ENCODE measurements at places on chromosomes 1 and 21.

- DNase-seq: peak; percentile 51
These were observed 272.5 kb downstream of the RRAGC start for GRCh38 chr1:38586993-38587646.

DNA sequence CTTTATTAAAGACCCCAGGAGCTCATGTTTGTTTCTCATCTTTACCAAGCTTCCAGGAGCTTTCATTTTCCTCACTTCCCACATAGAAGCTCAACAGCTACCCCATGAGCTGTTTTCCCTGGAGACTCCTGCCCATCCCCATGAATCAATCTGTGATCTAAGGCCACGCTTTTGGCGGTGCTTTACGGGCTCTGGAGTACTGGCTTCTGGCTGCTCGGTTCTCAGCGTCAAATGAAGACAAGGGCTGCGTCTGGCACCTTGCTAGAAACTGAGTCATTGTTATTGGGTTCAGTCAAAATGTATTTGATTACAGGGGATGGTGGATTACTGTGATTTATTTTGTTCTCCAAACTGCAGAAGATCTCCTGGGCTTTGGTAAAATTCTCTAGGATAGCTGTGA is 39.9 kb downstream of the ACP6 start:
- DNase-seq: no peak

- DNase-seq: peak; percentile 24
These were observed 74.2 kb upstream of the COX20 start for GRCh38 chr1:244761279-244761678.

- no peak for DNase-seq
These were observed 526 bp downstream of the TPR start for GRCh38 chr1:186374303-186375151.

DNA sequence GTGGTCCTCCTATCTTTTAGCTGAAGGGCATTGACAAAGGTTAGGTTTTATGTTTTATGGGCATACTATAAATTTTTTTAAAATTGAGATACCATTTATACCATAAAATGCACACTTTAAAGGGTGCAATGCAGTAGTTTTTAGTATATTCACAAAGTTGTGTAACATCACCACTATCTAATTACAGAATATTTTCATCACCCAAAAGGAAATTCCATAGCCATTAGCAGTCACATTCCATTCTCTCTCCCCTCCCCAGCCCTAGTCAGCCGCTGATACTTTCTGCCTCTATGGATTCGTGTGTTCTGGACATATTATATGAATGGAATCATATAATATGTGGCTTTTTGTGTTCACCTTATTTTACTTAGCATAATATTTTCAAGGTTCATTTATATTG is 135.8 kb upstream of the B3GALT2 start:
- DNase-seq: no peak

- DNase-seq: no peak
These were observed 31.0 kb upstream of the PPP1R15B start for GRCh38 chr1:204442376-204443259.

DNA sequence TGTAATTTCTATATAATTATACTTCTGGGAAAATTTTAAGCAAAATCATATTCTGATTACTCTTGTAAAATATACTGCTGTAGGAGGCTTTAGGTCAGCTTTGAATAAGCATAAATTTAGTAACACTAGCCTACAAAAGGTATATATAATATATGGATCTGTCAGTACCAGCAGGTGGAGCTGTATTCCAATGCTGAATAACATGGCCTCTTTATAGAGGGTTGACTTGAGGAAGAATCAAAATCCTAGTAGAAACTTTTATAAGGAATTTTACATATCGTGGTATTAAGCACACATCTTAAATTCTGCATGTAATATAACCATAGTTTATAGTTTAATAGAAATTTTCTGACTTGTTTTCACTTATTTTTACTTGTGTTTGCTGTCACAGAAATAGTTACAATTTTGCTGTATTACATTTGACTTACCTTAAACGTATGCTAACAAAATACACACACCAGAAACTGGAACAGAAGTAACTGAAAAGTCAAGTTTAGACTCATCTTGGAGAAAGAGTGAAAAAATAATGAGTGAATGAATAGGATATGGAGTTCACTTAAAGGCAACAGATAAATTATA is 79.3 kb downstream of the HMCN1 start:
- DNase-seq: no peak

DNA sequence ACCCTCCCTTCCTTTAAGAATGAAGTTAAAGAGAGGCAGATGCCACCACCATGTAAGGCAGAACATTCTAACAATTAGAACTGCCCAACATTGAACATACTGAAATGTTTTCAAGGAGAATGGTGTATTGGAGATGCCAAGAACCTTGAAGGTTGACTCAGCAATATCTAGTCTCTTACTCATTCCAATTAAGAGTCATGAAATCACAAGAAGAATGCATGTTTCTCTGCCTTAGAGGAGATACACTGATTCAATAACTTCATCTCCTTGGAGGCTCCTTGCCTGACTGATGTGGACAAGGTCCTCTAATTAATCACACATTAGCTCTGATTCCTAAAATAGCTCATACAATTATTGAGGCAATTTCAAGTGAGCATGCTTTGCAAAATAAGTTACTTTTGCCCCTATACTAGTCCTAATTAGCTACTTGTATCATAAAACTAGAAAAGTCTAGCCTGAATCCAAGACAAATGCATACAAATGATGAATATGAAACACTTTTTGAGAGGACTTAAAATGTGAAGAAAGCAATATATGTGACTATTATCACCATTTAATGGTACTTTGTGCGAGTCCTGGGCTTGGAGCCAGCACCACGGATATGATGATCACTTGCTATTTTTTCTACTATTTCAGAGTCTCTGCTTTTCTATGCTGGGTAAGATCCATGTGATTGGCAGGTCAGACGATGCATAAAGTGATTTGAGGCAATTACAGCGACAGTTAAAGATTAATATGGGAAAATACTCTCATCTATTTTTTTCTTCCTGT is 114.5 kb downstream of the DSCAM start:
- DNase-seq: no peak

DNA sequence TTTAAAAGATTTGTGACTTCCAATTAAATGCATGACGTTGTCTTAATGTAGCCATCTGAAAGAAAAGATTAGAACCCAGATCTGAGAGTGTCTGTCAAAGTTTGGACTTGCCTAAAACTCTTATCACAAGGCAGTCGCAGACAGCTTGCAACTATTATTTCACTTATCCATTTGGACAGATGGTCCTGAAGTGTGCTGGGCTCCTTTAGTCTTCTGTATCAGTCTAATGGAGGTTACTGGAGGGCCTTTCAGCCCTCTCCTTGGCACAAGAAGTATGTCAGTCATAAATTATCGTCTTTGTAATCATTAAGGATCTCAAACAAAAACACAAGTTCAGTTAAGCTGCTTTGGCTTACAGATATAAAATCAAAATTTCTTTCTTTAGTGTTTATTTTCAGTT is 15.5 kb downstream of the PROX1 start:
- DNase-seq: no peak

- DNase-seq: no peak
These were observed 111.1 kb upstream of the COL6A1 start for GRCh38 chr21:45870421-45870820.

GRCh38 chr1:181551249-181551648 is 67.9 kb downstream of the CACNA1E start:
- DNase-seq: peak; percentile 85

DNA sequence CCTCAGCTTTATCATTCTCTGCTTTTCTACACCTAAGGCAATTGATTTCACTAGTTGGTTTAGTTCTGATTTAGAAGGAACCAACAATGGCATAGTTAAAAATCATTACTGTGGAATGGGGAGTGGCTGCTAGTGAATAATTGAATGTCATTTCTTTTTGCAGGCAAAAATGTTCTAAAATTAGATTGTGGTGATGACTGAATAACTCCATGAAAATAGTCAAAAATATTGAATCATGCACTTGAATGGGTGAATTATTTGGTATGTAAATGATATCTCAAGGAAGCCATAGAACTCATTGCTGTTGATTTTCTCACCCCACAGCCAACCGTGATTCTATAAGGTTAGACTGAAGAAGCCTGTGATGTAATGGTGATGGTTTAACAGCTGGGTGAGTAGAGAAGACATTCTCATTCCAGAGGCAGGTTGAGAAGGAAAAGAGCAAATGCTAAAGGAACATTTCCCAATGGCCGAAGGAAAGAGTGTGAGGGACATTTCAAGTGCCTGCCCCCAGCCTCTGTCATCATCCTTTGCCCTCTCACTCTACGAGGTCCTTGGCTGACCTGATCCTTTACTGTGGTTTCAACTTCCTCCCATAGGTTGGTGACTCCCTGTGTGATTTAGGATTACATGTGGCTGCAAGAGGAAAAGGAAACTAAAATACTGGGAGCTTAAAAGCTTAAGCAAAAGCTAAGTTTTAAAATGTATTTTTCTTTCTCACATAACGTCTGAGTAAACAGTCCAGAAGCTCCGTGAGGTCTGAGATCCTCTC is 12.5 kb downstream of the OVAAL start:
- no peak for DNase-seq

- no peak for DNase-seq
These were observed 17.2 kb upstream of the FOXO6 start for GRCh38 chr1:41343790-41344699.

DNA sequence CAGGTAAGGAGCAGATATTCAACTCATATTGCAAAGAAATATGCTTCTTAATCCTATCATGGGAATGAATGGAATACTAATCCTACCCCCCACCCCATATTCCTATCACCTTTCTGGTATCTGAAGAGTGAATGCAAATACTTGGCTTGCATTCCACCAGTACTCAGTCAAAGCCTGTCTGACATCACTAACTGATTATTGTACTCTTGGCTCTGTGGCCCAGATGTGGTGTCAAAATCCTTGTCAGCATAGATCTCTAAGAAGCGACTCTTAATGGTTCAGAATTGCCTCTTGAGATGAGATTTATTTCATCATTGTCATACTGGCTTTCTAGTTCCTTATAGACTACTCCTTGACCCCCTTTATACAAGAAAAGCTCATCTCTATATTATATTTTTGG is 604.6 kb downstream of the ADGRL2 start:
- DNase-seq: no peak

GRCh38 chr21:42975886-42976608 is 1.7 kb downstream of the PKNOX1 start:
- no peak for DNase-seq

- DNase-seq: no peak
These were observed 5.7 kb upstream of the GNL2 start for GRCh38 chr1:37601441-37601840.

DNA sequence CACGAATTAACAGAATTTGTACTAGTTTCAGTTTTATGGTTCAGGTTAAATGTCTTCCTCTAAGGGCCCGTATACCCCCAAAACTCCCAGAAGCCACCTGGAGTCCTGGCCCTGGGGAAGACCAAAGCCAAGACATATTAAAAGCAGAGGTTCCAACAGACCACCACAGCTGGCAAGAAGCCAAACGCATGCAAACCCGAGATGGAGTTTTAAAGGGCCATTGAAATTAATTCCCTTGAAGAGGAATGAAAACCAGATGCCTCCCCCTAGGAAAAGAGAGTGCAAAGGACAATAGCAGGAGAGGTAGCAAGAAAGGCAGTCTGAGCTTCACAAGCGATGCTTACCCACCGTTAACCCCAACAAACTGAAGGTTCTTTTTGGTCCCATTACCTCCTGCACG is 48.1 kb downstream of the KANK4 start:
- no peak for DNase-seq

DNA sequence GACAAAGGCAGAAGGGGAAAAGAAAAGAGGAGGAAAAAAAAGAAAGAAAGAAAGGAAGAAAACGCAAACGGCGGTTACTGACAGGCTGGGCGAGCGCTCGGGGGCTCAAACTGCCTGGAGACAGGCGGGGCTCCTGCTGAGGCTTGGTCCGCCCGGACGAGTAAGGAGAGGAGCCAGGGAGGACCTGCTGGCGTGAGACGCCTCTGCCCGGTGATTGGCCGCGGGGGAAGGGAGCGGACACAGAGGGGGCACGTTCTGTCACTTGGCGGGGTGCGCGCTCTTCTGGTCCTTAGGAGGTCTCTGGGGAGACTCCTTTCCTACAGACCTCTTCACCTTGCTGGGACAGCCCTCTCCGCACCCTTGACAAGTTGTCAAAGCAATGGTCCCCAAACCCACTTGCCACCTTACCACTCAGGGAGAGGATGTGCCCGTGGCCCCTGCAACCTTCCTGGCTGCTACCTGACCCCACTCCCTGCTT is 791 bp upstream of the PIK3R3 start:
- DNase-seq: no peak

DNA sequence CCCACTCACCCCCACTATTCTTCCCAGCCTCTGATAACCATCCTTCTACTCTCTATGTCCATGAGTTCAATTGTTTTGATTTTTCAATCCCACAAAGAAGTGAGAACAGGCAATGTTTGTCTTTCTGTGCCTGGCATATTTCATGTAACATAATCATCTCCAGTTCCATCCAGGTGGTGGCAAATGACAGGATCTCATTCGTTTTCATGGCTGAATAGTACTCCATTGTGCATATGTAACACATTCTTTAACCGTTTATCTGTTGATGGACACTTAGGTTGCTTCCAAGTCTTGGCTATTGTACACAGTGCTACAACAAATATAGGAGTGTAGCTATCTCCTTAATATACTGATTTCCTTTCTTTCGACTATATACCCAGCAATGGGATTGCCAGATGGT is 169.3 kb upstream of the NFIA start:
- no peak for DNase-seq

GRCh38 chr1:31621847-31622730 is 4.6 kb downstream of the HCRTR1 start:
- DNase-seq: no peak

DNA sequence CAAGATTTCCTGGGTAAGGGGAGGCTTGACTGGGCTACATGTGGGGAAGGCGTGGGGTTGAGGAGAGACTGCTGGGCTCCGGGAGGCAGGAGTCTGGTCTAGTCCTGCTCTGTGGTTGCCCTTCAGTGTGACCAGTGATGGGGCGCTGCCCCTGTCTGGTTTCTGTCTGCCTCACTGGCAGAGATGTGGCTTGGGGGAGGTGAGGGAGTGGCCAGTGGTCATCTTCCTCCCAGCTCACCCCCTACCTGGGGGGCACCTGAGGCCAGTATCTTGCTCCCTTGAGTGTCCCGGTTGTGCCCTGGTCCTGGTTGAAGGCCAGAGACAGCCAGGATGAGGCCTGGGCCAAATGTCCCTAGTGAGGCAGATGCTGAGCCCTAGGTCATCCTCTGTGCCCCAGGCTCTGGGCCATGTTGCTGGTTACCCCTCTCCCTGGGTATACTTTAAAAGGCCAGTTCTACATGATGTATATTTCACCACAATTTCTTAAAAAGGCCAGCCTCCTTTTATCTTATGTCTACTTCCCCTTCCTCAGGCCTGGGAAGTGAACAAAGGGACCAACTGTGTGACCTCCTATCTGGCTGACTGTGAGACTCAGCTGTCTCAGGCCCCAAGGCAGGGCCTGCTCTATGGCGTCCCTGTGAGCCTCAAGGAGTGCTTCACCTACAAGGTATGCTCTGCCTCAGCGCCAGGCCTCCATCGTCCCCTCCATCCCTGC is 10.5 kb downstream of the FAAH start:
- DNase-seq: no peak

- no peak for DNase-seq
These were observed 623 bp downstream of the RPL22 start for GRCh38 chr1:6198646-6199297.

GRCh38 chr21:19440792-19441655 is 1037.4 kb upstream of the TMPRSS15 start:
- no peak for DNase-seq

- DNase-seq: no peak
These were observed 99.0 kb upstream of the ADGRL4 start for GRCh38 chr1:79105500-79105899.
